ENCODE measurements at places on chromosomes 1 and 21.

DNA sequence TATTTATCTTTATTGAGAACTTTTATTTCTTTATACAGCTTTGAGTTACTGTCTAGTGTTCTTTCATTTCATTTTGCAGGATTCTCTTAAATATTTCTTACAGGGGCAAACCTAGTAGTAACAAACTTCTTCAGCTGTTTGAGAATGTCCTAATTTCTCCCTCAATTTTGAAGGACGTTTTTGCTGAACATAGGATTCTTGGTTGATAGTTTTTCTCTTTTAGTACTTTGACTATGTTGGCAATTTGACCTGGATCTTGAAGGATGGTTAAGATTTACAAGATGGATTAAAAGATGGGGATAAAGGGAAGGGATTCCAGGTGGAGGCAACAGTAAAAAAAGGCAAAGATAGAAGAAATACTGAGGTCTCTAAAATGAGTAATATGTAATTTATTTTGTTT, 38.9 kb downstream of the XPR1 start:
- no peak for DNase-seq

DNA sequence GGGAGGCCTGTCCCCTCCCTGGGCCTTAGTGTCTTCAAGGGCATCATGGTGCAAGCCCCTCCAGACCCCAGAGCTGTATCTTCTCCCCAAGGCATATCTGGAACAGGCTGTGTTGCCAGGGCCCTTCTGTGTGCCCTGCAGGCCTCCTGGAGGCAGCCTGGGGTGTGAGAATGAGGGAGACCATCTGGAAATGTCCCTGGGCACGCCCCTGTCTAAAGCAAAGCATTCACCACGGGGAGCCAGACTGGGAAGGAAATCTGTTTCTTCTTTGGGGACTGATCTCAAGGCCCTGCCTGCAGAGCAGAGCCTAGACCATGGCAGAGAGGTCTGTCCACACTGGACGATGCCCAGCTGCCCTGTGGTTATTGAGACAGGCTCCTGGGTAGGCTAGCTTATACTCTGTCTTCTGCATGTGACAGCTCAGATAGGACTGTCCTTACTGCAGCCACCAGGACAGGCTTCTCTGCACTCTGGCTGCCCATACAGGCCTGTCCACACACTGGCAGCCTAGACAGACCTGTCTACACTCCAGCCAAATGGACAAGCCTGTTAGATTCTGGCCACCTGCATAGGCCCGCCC, 24.6 kb downstream of the PODN start:
- no peak for DNase-seq

GRCh38 chr1:30478799-30479563, 244.4 kb downstream of the MATN1 start:
- no peak for DNase-seq

GRCh38 chr1:234139966-234140365, 233.3 kb upstream of the COA6 start:
- DNase-seq: no peak
